ENCODE measurements at places on chromosomes 12 and 14.

GRCh38 chr12:75947156-75947723 lies 84.3 kb downstream of the PHLDA1 start:
- DNase-seq: no peak

- no peak for DNase-seq
Measured at GRCh38 chr14:75595226-75595625, 16.8 kb downstream of the FLVCR2 start.

GRCh38 chr14:94617366-94617941 lies 5.3 kb downstream of the SERPINA3 start:
- DNase-seq: no peak

DNA sequence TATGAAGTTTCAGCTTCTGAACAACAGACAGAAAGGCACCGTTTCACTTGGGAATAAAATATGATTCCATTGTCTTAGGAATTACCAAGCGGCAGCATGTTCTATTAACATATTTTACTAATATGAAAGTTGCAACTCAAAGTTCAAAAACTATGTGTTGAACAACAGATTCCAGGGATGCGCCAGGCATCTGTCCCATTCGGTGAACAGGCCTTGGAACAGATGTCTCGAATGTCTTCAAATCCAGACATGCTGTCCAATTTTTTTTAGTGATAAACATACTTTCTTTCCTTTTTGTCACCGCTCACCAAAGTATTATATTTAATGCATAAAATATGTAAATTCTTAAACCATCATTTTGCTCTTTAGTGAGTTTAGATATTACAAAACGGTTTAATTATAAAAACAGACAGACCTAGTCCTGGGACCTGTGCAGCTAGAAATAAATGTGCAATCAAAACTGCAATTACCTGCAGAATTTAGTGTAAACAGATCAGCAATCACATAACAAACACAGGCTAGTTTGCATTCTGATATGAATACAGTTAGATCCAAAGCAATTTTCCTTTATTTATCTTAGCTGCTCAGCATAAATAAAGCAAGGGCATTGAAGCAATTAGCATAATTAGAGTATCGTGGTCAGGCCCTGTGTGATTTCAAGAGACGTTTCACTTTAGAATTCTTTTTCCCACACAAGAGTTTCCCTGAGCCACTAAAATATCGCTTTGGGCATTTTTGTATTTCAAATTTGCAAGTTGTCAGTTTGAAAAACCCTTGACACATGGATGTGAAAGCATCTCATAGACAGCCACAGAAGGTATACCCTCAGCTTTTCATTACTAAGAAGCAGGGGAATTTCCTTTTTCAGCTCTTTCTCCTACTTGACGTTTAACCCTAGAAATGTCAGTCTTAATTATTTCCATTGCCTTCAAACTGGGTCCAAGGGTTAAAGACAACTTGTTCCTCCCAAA lies 420.8 kb downstream of the EGLN3 start:
- no peak for DNase-seq

DNA sequence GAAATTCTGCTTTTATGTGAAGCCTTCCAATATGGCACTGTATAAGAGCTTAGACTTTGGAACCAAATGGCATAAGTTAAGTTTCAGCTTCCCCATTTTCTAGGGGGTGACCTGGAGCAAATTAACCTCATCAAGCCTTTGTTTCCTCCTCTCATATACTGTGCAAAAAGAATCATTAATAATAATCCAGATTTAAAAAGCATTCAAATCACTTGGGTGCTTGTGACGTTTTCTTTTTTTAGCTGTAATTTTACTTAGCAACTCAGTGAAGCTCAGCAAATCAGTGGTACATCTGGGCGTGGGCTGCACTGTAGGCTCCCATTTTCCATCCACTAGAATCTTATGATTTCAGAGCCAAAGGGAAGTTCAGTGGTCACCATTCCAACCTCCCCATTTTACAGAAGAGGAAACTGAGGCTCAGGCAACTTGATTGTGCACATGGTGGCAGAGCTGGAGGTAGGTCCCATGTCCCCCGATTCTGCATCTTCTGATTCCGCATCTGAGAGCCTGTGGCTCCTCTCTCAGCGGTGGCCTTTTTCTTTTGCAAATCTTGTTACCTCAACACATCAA lies 131.2 kb downstream of the SNAPC1 start:
- no peak for DNase-seq

DNA sequence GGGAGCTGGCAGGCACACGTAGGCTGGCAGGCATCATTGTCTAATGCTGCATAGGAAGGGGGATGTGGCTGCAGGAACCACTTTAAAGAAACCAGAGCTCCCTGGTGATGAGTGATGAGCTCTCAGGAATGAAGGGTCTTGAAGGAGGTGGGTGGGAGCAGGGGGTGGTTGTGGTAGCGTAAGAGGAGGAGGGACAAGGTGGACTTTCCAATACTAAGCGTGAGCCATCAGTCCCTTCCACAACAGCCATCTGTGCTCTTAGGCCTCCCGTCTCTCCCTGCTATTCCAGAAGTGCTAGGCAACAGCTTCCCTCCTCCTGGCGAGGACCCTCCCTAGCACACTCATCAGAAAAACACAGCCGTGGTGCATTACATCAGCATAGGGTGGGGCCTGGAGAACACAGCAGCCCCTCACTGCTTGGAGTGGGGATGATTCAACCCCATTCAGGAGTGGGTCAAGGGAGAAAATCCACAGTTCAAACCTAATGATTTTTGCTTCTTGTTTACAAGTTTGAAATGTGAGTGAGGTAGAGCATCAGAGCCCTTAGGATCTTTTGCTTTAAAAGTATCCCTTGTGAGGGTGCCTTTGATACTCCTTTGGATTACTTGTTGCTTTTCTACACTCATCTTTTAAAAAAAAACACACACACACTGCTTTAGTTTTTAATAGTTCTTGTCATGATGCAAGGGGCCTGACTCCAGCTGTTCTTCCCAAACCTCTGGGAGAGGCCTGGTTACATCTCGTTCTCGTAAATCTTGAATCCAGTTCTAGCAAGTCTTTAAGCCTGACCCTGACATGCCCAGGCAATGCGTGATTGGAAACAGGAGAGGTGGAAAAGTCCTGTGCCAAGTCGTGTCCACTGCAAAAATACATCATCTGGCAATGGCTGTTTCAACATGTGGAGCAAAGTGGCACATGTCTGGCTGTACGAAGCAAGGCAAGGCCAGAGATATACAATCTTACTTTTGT lies 356.4 kb upstream of the DDHD1 start:
- DNase-seq: no peak

DNA sequence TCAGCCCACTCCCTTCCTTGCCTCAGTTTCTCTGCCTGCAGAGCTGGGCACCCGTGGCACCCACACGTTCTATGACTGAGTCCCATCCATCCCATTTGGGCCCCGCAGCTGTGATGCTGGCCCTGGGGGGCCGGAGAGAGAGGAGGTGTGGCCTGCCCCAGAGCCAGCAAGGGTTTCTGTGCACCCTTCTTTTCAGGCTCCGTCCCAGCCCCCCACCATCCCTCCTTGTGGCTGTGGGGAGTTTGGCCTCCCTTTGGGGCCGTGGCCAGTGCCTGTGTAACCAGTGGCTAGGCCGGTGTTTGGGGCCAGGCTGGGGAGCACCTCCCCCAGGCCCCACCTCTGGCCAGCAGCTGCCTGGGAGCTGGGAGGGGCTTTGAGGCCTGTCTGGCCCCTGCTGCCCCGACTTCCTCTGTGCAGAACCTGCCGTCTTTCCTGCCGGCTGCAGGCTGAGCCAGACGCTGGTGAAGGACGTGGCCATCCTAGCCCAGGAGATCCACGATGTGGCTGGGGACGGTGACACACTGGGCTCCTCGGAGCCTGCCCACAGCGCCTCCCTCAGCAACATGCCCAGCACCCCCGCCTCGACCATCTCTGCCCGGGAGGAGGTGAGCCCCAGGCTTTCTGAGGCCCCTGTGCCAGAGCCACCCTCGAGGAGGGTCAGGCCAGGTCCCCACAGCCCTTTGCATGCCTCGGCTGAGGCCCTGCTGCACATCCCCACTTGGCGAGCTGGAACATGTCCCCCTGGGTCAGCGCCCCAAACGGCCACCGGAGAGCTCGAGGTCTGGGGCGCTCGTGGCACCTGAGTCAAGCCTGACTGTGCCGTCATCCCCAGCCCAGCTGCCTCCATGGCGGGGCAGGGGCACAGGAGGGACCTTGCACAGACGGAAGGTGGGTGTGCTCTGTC lies 27.7 kb downstream of the CEP170B start:
- no peak for DNase-seq

DNA sequence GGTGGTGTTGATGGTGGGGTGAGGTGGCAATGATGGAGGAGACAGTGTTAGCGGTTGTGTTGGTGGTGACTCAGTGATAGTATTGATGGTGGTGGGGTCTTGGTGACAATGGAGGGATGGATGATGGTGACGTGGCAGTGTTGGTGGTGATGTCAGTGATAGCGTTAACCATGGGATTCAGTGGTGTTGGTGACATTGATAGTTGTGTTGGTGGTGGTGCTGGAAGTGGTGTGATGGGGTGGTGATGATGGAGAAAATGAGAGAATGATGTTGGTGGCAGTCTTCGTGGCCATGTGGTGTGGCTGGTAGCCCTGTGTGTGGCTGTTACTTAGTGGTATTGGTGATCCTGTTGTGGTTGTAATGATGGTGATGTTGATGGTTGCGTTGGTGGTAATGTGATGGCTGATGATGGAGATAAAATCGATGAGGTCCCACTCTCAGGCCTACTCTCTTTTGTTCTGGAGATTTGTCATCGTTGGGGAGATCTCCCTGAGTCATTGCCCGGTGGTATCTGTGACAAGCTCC lies 2.6 kb downstream of the DTX1 start:
- DNase-seq: no peak

DNA sequence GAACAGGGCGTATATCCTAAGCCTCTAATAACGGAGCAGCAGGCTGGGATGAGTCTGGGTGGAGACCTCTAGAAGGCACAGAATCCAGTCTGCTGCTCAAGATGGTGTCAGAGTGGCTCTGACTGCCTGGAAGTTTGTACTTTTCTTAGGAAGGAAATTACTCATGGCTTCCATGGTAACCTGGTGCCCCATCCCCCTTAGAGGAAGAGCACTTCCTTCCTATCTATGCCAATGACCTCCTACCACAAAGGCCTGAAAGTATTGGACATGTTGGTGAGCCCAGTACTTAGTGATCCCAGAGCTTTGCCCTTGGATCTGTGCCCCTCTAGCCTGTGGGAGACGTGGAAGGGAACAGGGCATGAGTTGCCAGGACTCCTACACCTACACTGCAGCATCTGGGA lies 1.5 kb downstream of the BATF start:
- DNase-seq: peak; percentile 44

GRCh38 chr12:105466901-105467598 lies 136.6 kb downstream of the C12orf75 start:
- DNase-seq: no peak

DNA sequence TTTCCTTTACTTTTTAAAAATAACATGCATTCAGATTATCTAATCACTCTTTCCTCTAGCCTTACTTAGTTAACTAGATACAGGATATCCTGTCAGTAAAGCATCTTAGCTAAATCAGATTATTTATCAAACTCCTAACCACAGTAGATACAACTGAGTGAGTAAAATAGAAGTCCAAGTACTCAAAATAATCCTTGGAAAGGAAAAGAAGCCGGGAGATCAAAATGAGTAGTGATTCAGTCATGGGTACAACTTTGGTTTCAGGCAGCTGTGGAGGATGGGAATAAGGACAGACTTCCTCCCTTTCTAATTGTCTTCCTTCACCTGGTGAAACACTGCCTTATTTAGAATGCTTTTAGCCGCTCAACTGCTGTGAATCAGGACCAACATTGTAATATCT lies 29.4 kb downstream of the GNG2 start:
- no peak for DNase-seq

- peak; percentile 25 for DNase-seq
Measured at GRCh38 chr14:96363751-96364336, 518 bp downstream of the GSKIP start.

- DNase-seq: no peak
Measured at GRCh38 chr14:50794068-50794645, 36.8 kb downstream of the NIN start.

DNA sequence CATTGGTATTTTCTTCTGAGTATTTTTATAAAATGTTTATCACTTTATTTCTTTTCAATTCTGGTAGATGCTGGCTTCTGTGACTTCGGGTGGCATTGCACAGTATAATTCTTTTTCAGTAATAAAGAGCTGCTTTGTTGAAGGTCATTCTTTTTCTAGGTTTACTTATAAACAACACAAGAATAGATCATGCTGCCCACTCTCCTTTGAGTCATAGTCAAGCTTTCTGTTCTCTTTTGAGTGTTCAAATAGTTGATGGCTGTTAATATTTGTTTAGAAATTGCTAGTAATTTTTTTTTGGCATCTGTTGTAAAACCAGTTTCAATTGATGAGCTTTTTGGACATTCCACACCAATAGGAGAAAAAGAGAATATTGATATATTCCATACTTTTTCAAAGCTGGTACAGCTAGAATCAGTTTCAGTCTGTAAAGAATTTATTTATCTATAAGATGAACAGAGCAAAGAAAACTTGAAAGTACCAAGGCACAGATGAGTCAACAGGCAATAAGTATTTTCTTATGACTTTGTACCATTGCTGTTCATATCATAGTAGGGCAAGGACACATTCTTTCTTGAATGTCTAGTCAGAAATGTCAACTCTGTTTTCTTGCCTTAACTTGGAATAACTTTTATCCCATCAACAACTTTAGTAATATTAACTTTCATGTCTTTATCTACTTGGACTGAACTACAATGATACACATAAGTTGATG lies 513.0 kb upstream of the SEL1L start:
- DNase-seq: no peak

DNA sequence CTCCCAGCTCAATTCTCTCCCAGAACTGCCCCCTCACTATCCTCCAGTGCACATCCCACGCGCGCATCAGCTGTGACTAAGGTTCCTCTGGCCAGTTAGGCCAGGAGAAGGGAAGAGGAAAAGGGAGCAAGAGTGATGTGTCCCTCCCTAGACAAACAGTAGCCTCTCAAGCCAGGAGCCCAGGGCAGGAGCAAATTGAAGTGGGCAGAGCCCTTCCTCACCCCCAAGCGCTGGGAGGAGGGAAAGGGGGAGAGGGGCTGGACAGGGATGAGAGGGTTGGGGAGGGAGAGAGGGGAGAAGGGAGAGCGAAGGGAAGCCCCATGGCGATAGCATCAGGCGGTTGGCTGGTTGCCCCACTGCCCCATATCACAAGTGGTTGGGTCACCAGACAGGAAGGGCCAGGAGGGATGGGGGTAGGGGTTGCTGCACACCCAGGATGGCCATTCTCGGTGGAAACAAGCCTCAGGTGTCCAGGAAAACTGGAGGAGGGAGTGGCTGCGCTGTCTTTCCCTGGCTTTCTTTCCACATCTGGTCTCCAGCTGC lies 1.1 kb downstream of the CD63 start:
- no peak for DNase-seq

- no peak for DNase-seq
Measured at GRCh38 chr12:52203079-52203921, 11.5 kb upstream of the KRT80 start.

DNA sequence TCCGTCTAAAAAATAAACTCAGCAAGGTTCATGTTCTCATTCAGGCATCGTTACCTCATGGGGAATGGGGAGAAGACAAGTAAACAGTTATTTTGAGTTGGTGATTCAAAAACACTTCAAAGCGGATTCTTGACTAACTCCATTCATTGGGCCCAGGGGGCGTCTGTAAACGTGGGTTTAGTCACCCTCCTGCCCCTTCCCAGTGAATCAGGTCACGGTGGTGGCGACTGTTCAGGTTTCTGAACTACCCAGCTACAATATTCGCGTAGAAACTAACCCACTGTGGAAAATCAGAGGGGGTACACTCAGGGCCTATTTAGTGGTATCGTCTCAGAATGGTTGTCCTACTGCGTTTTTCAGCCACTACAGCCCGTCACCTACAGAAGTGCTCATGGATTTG lies 15.2 kb downstream of the OR6S1 start:
- DNase-seq: no peak

All from activated CD4-positive, alpha-beta T cell treated with anti-CD3 and anti-CD28 coated beads, Interleukin-2, amount 50 U/mL, for 4 hours (primary cell).